Kidney capillary endothelial cell (primary cell): ENCODE measurements at places on chromosomes 16 and 17.
A peak's percentile ranks its signal among the peaks of the same experiment; 100 is the strongest.

- DNase-seq = no peak
These were observed 17.2 kb downstream of the CYTH1 start for GRCh38 chr17:78764871-78765270.

GRCh38 chr16:63568164-63568563 lies 1531.9 kb upstream of the CDH8 start:
- no peak for DNase-seq

GRCh38 chr16:24511174-24511573 lies 28.2 kb upstream of the RBBP6 start:
- DNase-seq = no peak

GRCh38 chr17:59154292-59154720 lies 680 bp downstream of the SKA2 start:
- peak; percentile 60 for DNase-seq

GRCh38 chr16:85377388-85378144 lies 235.6 kb upstream of the GSE1 start:
- DNase-seq = no peak

DNA sequence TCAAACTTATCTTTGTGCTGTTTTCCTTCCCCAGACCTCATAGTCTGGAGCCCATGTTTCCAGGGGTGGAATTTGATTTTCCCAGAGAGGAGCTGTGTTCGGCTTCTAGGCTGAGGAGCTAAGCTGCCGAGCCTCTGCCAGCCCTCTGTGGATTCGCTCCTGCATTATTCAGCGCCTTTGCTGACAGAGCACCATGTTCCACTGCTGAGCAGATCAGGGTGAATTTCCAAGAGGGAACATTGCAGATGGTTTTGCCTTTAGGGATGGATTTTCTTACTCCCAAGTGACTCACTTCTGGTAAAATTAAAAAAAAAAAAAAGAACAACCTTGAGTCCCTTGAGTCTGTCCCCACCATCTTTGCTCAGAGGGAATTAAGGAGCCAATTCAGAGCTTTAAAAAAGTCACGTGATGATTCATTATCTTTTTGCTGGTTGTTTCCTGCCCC lies 229.5 kb downstream of the PRKCA start:
- no peak for DNase-seq

- no peak for DNase-seq
These were observed 20.5 kb upstream of the HEXD start for GRCh38 chr17:82397449-82398335.
